B cell (primary cell): ENCODE measurements at places on chromosomes 3 and 15. TPM values are rescaled to one million over a fixed set of nuclear protein-coding genes. Genes with fewer than 3 reads are reported as not detected.

GRCh38 chr3:66756468-66757036 lies 241.6 kb upstream of the KBTBD8 start:
- no peaks in the 10 kb centered on the region for H3K27me3 ChIP-seq
- no peak overlapping the region for H3K4me3 ChIP-seq
- H3K27ac ChIP-seq: no peak overlapping the region

The RASGRP1 gene
- 17.7 and 26.2 TPM in 2 replicates for polyA plus RNA-seq

DNA sequence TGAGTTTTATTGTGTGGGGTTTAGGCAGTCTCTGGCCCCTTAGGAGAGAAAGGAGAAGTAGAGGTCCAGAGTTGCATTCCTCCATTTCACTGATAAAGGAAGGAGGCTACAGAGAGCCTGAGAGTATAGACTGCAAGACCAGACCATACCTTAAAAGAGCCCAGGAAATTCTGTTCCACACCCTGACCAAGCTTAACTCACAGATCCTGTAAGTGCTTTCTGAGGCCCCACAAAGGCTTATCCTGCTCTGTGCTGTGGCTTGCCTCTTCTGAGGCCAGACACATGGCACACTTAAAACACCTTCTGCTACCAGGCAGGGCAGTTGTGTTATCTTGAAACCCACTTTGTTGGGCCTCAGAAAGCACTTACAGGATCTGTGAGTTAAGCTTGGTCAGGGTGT lies 39.2 kb upstream of the LEKR1 start:
- H3K27ac ChIP-seq: no peak overlapping the region
- H3K4me3 ChIP-seq: no peak overlapping the region
- no peaks in the 10 kb centered on the region for H3K4me1 ChIP-seq
- H3K36me3 ChIP-seq: no peaks in the 10 kb centered on the region

The HIGD2B gene
- polyA plus RNA-seq: not detected in 2 replicates

DNA sequence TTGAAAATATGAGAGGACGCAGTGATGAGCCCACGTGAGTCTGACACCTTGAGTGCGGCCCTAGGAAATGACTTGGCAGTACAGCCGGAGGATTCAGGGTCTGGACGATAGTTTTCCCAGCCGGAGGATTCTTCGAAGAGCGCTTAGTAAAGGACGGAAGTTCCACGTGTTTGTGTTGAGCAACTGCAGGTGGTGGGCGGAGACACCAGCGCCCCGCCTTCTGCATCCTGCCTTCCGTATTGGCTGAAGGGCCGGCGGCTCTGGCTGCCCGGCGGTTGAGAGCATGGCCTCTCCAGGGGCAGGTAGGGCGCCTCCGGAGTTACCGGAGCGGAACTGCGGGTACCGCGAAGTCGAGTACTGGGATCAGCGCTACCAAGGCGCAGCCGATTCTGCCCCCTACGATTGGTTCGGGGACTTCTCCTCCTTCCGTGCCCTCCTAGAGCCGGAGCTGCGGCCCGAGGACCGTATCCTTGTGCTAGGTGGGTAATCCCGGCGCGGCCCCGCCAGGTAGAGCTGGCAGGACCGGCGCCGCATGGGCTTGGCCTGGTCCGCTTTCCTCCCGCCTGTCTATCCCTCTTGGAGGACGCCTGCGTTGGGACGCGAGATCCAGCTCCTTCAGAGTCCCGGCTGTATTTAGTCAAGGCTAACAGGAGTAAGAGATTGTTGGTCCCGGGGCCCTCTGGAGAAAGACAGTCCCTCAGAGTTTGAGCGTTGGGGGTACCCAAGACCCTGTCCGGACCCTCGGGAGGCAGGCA lies at the start of gene EEF1AKMT4:
Gene EEF1AKMT4, plus strand, starts transcription at position 261 of the 755 bp plus-strand sequence. Its CDS starts 23 bp downstream, at position 284.
- peaks cover 5% of the 10 kb centered on the region for H3K4me1 ChIP-seq
- peaks cover 12% of the 10 kb centered on the region for H3K36me3 ChIP-seq
- peak within 1 kb of the TSS; percentile 93 for H3K4me3 ChIP-seq
- H3K27me3 ChIP-seq: no peaks in the 10 kb centered on the region
